ENCODE measurements at places on chromosomes 13 and 19. TPM values are rescaled to one million over a fixed set of nuclear protein-coding genes. Genes with fewer than 3 reads are reported as not detected.

LAIR1 gene
- not detected for total RNA-seq

GPR183 gene
- not detected for total RNA-seq

SYT5 gene
- total RNA-seq: 0.32 TPM

MEF2B gene
- total RNA-seq: 0.18 TPM

NLRP5 gene
- total RNA-seq: not detected

CABP5 gene
- not detected for total RNA-seq

RASGRP4 gene
- total RNA-seq: not detected

C19orf73 gene
- 0.71 TPM for total RNA-seq

Measured in foreskin keratinocyte (primary cell).